Suprapubic skin (tissue), 4 donors: ENCODE measurements at places on chromosomes 6 and 20.

DNA sequence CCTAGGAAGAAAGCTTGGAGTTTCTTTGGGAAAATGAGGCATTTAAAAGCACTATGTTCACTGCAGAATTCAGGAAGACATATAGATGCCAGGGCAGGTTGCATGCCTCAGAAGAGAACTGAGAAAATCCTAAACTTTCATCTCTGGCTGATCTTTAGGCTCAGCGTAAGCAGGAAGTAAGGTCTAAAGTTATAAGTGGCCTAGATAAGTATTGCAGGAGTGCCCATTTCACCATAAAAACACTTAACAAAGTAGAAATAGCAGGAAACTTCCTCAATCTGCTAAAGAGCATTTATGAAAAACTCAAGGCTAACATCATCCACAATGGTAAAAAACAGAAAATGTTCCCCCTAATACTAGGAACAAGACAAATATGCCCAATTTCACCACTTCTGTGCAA is 320.3 kb downstream of the BMP2 start:
- no peak for DNase-seq

- no peak for DNase-seq
Observed at GRCh38 chr6:41546866-41547798, 951 bp downstream of the FOXP4 start.

DNA sequence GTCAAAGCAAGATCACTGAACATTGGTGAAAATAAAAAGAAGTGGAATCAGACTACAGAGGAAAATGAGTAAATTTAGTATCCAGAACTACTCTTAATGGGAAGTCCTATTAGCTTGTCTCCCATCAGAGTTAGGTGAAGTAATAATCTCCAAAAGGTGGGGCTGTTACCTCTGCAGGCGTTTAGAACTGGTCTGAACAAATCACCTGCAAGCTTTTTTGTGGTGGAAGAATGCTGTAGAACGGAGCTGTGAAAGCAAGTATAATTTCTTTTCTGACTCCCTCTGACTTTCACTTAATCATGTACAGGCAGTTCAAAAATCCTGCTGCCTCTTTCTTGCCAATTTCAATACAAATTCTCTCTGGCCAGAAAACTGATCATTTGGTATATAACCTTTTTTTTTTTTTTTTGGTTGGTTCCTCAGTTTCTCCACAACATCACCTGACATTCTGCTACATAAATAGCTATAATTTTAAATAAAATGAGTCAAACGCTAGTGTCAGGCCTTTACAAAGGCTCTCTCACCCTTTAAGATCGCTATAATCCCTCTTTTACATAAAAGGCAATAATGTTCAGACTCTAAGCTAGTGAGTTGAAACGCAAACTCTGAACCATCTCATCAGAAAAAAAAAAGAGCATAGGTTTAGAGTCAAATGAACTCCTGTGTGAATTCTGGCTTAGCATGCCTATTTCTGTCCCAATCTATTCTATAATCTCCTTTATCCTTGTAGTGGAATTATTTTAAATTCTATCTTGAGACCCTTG is 38.8 kb downstream of the CITED2 start:
- DNase-seq: no peak

GRCh38 chr20:47688385-47689381 is 96.6 kb downstream of the SULF2 start:
- DNase-seq: no peak

DNA sequence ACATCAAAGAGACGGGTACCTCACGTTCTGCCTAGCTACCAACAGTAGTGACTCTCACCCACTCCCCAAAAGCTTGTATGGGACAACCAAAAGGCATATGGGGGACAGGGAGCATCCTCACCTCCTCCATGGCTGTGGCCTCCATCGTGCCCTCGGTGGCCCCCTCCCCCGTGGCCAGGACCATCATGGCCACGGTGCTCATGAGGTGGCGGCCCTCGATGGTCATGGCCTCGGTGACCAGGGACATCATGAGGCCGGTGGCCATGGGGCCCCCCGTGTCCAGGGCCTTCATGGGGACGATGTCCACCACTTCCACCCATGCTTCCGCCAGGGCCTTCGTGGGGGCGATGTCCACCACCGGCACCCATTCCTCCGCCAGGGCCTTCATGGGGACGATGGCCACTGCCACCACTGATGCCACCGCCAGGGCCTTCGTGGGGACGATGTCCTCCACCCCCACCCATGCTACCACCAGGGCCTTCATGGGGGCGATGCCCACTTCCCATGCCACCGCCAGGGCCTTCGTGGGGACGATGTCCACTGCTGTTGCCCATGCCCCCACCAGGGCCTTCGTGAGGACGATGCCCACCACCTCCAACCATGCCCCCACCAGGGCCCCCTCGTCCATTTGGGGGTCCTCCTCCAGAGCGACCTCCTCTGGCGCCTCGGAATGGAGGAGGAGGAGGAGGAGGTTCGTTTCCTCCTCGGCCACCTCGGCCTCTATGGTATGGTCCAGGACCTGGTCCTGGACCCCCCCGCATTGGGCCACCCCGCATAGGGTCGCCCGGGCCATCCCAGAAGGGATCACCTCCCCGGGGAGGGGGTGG is 15.0 kb downstream of the PPP1R10 start:
- DNase-seq: no peak

DNA sequence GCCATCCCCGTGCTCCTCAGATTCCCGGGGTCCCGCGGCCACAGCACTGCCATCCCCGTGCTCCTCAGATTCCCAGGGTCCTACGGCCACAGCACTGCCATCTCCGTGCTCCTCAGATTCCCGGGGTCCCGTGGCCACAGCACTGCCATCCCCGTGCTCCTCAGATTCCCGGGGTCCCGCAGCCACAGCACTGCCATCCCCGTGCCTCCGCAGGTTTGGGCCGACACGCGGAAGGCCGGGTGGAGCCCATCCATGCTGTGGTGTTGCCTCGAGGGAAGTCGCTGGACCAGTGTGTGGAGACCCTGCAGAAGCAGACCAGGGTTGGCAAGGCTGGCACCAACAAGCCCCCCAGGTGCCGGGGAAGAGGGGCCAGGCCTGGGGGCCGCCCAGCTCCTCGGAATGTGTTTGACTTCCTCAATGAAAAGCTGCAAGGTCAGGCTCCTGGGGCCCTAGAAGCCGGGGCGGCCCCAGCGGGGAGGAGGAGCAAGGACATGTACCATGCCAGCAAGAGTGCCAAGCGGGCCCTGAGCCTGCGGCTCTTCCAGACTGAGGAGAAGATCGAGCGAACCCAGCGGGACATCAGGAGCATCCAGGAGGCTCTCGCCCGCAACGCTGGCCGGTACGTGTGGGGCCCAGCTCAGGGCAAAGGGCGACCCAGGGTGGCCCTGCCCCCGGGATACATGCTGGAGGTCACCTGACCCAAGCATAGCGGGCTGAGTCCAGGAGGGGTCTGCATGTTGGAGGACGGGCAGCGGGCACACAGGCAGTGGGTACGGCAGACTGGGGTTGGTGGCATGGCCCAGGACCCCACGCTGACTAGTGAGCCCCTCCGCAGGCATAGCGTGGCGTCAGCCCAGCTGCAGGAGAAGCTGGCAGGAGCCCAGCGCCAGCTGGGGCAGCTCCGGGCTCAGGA is 1.3 kb upstream of the LIME1 start:
- no peak for DNase-seq

GRCh38 chr6:811191-811590 is 118.3 kb upstream of the EXOC2 start:
- no peak for DNase-seq

DNA sequence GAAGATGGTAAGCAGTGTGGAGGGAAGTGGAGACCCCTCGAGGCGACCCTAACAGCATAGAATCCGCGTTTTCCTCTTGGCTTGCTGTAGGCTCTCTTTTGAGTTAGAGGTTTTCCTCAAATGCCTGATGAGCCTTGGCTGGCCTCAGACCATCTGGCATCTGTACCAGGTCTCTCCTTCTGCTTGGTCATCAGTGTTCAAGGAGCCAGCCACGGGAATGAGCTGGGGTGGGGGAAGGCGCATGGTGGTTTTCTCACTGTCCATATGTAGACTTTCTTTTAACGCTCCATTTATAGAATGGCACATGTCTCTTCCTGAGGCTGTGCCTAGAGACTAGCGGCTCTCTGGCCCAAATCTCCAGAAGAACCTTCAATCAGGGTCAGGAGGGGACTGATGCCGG is 8.1 kb upstream of the GUCA1A start:
- no peak for DNase-seq

- DNase-seq: no peak
Observed at GRCh38 chr6:135298455-135298854, 117.3 kb downstream of the MYB start.

GRCh38 chr6:82910820-82911219 is 154.8 kb downstream of the UBE3D start:
- no peak for DNase-seq

DNA sequence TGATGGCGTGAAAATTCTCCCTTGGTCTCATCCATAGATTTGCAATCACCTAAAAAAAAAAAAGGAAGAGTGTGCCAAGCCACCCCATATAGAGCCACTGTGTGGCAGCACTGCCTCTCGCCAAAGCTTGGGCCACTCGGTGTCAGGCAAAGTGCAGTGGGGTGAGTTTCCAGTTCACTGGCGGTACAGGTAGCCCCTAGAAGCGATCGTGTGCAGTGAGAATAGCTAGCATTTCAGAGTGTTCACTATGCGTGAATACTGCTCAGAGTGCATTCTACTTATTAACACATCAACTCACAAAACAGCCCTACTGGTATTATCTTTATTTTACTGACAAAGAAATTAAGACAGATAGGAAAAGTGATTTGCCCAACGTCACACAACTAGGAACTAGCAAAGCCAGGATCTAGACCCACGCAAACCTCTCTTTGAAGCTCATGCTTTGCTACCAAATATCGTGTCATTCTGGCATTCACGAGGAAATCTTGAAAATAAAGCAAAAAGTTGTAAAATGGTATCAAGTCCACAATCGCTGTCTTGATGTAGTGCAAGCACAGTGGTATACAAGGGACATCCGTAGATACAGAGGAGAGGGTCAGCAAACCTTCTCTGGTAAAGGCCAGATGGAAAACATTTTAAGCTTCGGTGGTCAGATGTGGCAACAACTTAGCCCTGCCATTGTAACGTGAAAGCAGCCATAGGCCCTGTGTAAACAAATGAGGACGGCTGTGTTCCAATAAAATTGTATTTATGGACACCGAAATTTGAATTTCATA is 10.4 kb upstream of the GCNT2 start:
- DNase-seq: no peak

DNA sequence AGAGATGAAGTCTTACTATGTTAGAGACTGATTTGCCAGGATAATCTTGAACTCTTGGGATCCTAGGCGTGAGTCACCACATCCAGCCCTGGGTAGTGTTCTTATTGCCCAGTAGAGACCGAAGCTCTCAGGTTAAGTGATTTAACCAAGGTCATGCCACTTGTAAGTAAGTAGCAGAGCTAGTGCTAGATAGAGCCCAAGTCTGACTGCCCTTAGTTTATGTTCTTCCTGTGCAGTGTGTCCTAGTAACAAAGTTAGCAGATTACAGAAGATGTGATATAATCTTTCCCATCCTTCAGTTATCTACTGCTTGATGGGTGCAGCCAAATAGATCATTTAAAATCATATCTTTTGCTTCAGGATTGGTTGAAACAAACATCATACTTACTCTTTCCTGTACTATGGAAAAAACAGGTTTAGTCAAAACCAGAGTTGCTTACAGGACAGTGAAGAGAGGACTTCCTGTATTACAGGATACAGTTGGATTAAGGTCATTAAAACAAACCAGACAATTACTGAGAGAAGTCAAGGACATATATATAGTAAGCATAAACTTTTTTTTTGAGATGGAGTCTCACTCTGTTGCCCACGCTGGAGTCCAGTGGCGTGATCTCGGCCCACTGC is 9.5 kb upstream of the PABPC1L start:
- DNase-seq: no peak

DNA sequence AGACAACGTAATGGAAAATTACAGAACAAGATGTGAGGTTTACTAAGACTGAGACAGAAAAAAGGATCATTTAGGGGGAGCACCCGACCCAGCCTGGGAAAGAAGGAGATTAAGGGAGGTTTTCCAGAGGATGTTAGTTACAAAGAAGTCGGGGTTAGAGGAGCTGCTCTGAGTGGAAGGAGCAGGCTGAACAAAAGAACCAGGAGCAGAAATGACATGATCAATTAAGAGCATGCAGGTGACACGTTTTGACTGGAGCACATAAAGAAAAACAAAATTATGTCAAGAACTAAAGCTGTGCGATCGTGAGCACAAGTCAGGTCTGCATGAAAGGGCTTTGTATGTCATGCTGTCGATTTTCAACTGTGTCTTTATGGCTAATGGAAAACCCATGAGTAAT is 417.3 kb upstream of the MARCKS start:
- no peak for DNase-seq

GRCh38 chr6:52365317-52365716 is 3.4 kb downstream of the PAQR8 start:
- DNase-seq: no peak

DNA sequence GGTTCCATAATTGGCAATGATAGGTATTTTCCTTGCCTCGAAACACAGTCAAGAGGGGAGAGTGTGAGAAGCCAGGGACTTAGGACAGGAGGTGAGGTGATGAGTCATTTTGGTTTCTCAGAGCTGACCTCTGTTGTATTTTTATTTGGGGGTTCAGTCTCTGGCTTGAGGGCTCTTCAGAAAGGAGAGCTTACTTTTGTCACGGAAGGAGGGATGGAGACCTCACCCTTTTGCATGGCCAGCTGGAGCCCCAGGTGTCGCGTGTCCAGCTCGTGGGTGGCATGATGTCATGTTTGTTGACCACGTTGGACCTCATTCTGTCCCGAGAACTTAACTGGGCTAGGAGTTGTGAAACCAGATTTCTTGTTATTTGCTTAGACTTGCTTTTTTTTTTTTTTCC is 293.9 kb downstream of the QKI start:
- DNase-seq: no peak

- DNase-seq: no peak
Observed at GRCh38 chr6:143264379-143264778, 186.1 kb downstream of the ADAT2 start.

DNA sequence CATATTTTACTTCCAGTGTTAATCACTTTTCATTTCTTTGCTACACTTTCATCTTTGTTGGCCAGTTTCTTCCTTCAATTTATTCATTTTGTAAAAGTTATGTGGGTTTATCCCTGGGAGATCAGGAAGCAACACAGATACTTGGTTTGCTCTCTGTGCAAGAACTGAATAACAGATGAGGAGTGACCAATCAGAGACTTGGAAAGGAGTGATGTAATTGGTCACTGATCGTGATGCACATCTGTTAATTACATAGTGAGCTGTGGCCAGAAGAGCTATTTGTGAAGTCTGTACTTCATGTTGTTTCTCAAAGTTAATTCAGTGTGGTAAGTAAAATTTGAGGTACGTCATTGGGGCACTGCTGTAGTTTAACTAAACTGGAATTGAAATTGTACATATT is 21.3 kb downstream of the ANKRD6 start:
- no peak for DNase-seq

DNA sequence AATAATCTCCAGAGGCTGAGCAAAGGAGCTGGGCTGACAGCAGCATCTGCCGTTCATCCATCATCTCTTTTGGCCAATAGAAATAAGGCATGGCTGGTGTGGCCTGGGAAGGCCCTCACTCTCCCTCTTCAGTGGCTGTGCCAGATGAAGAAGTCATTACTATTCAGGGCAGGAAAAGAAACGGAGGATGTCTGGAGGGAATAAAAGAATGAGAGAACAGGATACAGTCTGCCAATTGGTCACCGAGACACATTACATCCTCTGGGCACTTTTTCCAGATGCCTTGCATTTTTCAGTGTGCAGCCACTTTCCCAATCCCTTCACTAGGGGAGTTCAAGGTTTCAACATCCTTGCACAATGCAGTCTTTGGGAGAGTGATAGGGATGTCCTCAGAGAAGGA is 32.2 kb upstream of the VGLL2 start:
- no peak for DNase-seq

GRCh38 chr20:46299078-46299477 is 9.2 kb downstream of the CDH22 start:
- DNase-seq: no peak

GRCh38 chr6:80142586-80142985 is 36.1 kb downstream of the BCKDHB start:
- no peak for DNase-seq
